ENCODE measurements at places on chromosomes 6 and 20.
A peak's percentile ranks its signal among the peaks of the same experiment; 100 is the strongest.

DNA sequence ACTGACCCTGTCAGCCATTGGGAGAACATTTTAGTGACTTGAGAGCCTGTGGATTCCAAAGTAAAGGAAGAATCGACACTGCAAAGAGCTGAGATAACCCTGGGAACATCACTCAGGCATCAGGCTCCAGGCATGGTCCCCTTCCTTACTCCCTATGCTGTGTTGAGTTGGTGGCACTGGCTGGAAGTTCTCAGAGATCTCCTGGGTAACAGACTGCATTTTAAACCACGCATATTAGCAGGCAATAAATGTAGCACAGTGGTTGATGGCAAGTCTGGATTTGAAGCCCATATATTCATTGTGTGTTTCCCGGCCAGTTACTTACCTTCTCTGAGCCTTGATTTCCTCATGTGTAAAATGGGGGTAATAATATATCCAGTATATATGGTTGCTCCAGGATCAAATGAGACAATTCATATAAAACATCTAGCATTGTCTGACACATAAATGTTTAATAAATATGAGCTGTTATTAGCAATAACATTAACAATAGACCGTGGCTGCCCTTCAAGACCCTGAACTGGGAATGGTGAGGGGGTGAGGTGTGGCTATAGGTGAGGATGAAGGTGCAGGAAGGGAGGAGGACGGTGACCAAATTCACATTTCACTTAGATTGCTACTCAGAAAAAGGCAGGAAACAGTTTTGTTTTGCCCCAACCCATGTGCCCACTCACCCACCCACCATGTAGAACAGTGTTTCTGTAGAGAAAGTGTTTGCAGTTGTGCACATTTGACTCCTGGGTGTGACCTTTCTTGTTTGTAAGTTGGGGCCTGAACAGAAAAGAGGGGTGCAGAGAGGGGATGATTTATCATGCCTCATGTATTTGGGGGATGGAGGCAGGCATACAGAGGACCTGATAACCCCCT lies 2.1 kb downstream of the PLCG1 start:
- DNase-seq = no peak

GRCh38 chr20:15076785-15077184 lies 739.4 kb upstream of the FLRT3 start:
- peak; percentile 25 for DNase-seq

GRCh38 chr6:53241938-53242337 lies 93.3 kb upstream of the GCM1 start:
- no peak for DNase-seq

GRCh38 chr6:36590237-36590636 lies 3.9 kb upstream of the SRSF3 start:
- no peak for DNase-seq

DNA sequence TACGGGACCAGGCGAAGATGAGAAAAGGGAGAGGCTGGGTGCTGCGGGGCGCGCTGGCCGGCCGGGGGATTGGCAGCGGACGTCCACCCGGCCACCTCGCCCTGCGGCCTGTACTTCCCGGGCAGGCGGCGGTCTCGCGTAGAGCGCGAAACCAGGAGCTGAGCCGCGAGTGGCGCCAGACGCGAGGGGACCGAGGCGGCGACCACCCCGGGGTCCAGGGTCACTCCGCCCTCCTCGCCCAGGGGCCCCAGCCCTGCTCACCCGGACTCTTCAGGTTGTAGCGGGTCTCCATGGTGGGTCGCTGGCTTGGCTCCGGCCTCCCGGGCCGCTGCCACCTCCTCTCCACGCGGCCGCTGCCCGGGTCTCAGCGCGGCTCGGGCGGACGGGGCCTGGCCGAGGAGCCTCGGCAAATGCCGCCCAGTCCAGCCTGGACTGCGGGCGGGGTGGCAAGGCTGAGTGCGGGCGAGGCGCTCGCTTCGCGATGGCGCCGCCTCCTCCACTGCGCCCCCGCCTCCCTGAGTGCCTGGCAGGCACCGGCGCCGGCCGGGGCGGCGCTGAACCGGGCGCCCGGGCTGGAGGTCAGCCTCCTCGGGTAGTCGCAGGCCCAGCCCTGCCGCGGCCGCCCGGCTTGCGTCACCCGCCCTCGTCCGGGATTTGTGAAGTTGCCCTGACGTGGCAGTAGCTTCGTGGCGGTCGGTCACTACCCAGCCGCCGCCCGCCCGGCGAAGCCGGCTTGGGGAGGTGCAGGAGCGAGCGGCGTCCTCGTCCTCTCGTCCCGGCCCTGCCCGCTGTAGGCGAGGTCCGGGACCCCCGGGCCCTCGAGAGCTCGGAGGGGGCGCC lies at the start of gene UBE2J1:
TSS of gene UBE2J1 (minus strand) at position 445 of the 840 bp plus-strand sequence. CDS start at position 292, 153 bp downstream.
- DNase-seq = peak; percentile 38

DNA sequence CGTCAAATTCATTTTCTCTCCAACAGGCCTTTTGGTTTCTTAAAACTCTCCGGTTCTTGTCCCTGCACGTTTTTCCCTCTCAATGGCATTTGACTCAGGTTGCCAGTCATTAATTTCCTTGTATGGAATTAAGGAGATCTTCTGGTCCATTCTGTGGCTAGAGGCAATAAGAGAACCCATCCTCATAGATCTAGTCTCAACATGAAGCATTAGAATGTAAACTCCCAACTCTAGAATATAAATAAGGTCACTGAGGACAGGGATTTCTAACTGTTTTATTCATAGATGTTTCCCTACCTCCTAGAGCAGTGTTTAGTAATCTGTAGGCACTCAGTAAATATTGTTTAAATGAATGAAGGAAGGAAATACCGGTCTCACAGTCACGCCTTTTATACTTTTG lies 185.2 kb upstream of the FLRT3 start:
- DNase-seq = no peak

DNA sequence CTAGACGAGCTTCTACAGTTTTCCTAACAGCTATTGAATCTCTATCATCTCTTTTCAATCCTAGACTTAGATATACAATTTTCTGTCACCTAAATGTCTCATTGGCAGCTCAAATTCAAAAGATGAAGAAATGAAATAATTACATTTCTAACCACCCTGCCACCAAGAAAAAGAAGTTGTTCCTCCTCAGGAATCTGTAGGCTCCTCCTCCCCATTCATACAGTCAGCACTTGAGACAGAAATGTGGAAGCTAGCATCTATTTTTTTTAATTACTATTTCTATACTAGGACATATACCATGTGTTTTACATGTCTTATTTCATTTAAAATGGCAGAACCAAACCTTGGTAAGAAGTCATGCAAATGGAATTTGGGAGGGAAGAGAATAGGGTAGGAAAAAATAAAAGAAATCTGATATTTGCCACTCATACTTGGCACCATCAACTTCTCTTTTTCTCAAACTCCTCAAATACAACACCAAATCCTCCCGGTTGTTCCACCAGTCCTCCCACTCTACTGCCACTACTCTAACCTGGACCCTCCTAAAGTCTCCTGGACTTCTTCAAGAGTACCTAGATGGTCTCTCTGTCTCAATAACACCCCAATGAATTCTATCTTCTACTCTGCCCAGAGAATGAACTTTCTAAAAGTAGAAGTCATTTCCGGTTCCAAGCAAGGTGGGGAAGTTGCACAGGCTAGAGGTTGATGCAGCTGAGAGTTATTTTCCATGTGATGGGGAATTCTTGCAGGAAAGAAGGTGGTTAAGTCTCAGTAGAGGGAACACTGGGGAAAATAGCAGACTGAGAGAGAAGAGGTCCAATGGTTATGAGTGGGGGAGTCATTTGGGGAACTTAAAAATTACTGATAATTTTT lies 54.1 kb downstream of the ATXN1 start:
- no peak for DNase-seq

DNA sequence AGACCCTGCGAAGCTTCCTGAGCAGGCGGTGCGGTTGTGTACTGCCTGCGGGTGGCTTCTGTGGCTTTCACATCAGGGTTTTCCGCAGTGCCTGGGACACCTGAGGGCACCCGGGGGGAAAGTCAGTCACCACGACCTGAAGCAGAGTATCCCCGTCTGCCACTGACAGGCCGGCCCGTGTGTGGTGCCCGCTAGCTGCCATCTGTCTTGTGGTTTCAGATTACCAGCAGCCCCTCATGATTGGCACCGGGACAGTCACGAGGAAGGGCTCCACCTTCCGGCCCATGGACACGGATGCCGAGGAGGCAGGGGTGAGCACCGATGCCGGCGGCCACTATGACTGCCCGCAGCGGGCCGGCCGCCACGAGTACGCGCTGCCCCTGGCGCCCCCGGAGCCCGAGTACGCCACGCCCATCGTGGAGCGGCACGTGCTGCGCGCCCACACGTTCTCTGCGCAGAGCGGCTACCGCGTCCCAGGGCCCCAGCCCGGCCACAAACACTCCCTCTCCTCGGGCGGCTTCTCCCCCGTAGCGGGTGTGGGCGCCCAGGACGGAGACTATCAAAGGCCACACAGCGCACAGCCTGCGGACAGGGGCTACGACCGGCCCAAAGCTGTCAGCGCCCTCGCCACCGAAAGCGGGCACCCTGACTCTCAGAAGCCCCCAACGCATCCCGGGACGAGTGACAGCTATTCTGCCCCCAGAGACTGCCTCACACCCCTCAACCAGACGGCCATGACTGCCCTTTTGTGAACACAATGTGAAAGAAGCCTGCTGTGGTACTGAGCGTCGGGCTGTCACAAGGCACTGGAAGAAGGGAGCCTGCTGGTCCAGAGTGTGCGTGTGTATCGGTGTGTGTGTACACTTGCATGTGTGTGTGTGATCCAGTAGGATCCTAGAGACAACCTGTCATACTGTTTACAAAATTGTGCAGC lies 54.4 kb downstream of the GOPC start:
- DNase-seq = no peak

GRCh38 chr6:34695729-34696188 lies 808 bp downstream of the ILRUN start:
- DNase-seq = no peak

DNA sequence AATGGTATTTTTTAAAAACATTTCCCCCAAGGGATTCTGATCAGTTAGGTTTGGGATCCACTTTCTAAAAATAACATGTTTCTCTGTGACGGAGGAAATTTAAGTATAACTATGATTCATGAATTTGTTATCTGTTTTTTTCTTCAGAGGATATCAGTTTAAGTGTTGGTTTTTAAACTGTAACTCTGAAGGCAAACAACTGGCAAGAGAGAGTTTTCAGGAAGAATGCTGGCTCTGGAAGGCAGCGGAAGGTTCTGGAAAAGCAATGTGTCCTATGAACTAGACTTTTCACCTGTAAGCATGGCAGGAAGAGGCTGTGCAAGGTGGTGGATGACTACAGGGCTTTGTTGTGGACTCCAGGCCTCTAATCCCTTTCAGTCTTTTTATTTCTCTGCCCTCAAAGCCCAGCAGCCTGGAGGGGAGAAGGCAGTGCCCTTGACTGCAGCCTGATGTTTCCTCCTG lies 153.1 kb downstream of the GMPR start:
- DNase-seq = no peak

DNA sequence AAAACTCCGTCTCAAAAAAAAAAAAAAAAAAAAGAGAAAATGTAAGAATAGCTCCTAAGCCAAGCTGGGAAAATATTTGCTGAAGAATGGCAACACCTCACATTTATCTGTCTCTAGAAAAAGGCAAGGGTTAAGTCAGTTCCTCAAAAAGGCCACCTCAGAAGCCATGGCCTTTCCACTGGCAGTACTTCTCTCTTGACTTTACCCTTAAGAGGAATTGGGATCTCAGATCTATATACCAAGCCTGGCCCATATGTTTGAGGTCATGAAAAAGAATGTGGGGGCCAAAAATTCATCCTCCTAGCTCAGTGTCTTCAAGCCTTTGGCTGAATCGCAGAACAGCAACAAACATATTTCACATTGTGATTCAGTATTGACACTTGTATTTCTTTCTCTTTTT lies 10.9 kb upstream of the NCOA3 start:
- no peak for DNase-seq

- no peak for DNase-seq
Measured at GRCh38 chr6:16731478-16732051, 29.7 kb downstream of the ATXN1 start.

GRCh38 chr6:156164701-156165452 lies 612.3 kb upstream of the ARID1B start:
- DNase-seq = no peak

GRCh38 chr20:56827763-56828162 lies 198.7 kb downstream of the TFAP2C start:
- no peak for DNase-seq

- no peak for DNase-seq
Measured at GRCh38 chr20:62786157-62786556, 10.1 kb upstream of the MRGBP start.

DNA sequence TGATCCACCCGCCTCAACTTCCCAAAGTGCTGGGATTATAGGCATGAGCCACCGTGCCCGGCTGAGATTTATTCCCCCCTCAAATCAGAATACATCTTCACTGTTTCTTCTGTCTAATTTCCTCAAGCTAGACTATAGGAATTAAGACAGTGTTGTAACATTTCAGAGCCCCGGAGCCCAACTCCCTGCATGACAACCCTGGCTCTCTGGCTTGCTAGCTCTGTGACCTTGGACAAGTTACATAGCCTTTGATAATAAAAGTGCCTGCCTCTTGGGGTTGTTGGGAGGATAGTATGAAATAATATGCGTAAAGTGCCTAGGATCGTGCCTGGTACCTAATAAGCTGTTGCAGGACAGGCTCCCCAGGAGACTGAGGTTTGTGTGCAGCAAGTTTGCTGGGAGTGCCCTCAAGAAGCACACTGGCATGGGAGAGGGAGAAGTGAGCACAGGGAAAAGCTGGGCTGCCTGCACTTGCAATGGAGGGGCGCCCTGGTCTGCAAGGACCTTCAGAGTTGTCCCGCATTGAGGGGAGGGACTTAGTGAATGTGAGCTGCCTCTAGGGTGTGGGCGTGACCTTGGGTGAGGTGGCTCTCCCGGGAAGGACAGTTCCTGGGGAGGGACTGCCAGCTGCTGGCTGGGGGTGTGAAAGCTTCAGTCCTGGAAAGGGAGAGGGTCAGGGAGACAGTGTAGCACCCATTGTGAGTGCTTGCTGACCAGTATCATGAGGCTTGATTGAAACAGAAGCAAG lies 43.4 kb downstream of the TAF8 start:
- DNase-seq = no peak

GRCh38 chr6:5076931-5077330 lies 8.2 kb upstream of the PPP1R3G start:
- DNase-seq = no peak

DNA sequence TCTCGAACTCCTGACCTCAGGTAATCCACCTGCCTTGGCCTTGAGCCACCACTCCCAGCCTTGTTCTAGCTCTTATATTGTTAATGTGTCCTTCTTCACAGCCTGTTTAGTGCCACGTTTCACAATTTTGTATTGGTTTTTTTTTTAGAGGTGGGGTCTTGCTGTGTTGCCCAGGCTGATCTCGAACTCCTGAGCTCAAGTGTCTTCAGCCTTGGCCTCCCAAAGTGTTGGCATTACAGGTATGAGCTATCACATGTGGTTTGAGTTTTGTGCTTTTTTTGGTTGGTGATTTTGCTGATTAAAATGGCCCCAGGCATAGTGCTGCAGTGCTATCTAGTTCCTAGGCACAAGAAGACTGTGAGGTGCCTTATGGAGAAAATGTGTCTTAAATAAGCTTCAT lies 5.9 kb upstream of the CSTL1 start:
- no peak for DNase-seq

Measured in NCI-H748 treated with DMSO at 0.1 percent for 48 hours (cell line).